ENCODE measurements at places on chromosomes 5 and 9.

- DNase-seq, result no peak
Measured at GRCh38 chr9:114060070-114060469, 18.0 kb downstream of the AMBP start.

GRCh38 chr5:113089653-113090335, 113.2 kb downstream of the DCP2 start:
- no peak for DNase-seq

- no peak for DNase-seq
Measured at GRCh38 chr9:103942651-103943050, 151.5 kb upstream of the SMC2 start.

DNA sequence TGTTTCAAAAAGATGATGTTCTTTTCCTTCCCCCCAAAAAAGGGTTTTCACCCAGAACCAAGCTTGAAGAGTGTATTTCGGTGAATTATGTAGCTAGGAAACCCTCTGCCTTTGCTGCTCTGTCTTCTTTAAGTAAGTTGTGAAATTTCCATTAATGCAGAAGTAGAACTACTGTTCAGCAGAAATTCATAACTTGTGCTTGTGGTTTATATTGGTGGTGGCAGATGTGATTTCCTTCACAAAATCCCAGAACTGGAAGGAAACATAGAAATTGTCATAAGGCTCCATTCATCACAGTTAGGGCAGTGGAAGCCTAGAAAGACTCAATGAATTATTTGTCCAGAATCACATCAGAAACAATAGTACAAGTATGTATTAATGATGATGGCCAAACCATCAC, 42.1 kb upstream of the DAB2 start:
- DNase-seq, result no peak

All from T-helper 1 cell (primary cell).